ENCODE measurements at places on chromosomes 7 and 10.
A peak's percentile ranks its signal among the peaks of the same experiment; 100 is the strongest.

- no peak for DNase-seq
Measured at GRCh38 chr7:50348469-50349162, 44.1 kb downstream of the IKZF1 start.

DNA sequence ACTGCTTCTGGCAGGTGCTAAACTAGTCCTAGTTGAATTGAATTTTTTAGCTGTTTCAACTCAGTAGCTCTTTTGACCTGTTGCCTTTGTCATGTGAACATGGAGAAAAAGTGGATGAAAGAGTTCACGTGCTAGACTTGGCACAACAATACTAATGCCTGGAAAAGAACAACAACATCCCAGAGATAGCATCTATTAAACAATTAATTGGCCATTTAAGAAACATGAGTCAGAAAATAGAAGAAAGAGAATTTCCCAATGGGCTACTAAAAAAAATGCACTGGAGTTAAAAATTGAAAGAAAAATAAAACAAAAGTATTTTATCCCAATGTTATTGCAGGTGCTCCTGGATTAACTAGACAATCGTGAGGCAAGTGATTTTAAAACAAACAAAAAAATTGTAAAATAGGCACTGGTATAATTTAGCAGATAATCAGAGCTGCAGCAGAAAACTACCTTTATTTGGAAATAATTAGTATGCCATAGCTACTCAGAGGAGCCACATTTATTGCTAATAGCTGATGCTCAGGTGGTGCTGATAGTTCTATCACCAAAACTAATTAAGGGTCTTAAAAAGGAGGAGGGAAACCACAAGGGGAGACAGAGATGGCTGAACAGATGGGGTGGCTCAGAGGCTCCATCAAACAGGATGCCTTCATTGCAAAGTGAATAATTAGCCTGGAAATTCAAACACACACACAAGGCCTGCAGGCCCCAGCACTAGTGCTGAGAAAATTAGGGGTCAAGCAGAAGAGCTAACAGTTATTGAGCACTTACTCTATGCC is 17.6 kb downstream of the CCDC71L start:
- no peak for DNase-seq

DNA sequence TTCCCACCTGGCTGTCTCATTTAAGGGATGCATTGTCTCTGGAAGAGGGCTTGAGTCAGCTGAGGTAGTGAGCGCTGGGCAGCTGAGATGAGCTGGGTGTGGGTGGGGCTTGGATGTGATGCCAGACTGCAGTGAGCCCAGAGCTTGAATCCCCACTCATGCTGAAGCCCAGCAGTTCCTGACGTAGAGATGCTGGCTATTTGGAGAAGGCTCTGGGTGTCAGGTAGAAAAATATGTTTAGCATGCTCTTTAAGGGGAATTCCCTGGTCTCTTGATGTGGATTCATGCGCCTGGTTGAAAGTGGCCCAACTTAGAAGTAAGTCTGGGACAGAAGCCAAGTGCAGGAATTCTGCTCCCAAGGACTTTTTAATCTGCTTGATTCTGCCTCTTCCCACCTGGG is 241.5 kb upstream of the IGFBP3 start:
- no peak for DNase-seq

- DNase-seq: no peak
Measured at GRCh38 chr10:22825841-22826240, 102.0 kb upstream of the ARMC3 start.

DNA sequence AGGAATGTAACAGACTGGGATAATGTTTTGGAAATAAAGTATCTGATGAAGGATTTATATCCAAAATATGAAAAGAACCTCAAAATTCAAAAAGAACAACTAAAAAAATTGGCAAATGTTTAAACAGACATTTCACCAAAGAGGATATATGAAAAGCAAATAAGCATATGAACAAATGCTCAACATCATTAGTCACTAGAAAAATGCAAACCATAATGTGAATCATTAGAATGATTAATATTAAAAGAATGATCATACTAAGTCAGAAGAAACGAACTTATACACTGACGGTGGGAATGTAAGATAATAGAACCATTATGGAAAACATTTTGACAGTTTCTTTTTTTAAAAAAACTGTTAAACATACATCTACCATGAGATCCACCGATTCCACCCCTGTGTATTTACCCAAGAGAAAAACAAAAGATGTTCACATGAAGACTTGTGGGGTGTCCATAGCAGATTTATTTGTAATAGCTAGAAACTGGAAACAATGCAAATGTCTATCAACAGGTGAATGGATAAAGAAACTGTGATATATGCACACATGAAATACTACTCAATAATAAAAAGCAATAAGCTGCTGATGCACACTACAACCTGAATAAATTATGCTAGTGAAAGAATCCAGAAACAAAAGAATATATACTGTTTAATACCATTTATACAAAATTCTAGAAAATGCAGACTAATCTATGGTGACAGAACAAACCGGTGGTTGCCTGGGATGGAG is 35.7 kb downstream of the PRKG1 start:
- DNase-seq: no peak

DNA sequence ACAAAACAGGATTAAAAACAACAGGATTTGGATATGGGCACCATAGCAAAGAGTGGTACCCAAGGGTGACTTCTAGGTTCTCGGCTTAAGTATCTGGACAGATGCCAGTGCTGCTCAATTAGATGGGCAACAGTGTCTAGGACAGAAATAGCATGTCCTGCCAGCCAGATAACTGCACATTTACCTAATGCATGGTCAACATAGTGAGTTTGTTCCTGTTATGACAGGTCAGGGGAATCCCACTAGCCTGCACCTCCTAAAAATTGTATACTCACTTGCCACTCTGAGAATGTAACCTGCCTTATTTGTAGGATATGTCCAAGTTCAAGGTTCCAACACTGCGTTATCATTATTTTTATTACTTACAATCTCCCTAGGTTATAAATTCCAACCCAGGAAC is 471.7 kb downstream of the GRM8 start:
- DNase-seq: peak; percentile 20
